ENCODE measurements at places on chromosomes 6 and 20.
A peak's percentile ranks its signal among the peaks of the same experiment; 100 is the strongest.

DNA sequence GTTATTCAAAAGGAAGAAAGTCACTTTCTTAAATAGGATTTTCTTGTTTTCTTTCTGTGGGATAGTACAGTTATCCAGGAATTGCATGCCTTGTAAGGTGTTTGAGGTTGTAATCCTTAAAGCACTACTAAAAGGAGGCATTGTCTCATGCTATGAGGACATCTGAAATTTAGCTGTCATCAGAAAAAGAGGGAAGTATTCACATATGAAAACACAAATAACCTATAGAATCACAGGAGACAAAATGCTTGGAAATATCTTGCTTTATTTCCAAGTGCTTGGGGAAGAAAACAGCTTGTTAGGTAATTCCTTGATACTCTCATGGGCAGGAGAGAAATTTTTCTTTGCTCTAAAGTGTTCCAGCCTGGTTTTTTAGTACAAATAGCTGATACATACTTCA, 40.1 kb downstream of the HECA start:
- H3K36me3 ChIP-seq = peaks cover 14% of the 10 kb centered on the region
- peaks cover 75% of the 10 kb centered on the region for H3K4me1 ChIP-seq
- no peak for DNase-seq
- H3K27me3 ChIP-seq = no peaks in the 10 kb centered on the region

- H3K36me3 ChIP-seq = no peaks in the 10 kb centered on the region
- H3K4me1 ChIP-seq = peaks cover 18% of the 10 kb centered on the region
- H3K4me3 ChIP-seq = no peak overlapping the region
- peaks cover 9% of the 10 kb centered on the region for H3K27me3 ChIP-seq
- no peak overlapping the region for H3K27ac ChIP-seq
- DNase-seq = no peak
Measured at GRCh38 chr6:130778946-130779657, 48.1 kb upstream of the SMLR1 start.

DNA sequence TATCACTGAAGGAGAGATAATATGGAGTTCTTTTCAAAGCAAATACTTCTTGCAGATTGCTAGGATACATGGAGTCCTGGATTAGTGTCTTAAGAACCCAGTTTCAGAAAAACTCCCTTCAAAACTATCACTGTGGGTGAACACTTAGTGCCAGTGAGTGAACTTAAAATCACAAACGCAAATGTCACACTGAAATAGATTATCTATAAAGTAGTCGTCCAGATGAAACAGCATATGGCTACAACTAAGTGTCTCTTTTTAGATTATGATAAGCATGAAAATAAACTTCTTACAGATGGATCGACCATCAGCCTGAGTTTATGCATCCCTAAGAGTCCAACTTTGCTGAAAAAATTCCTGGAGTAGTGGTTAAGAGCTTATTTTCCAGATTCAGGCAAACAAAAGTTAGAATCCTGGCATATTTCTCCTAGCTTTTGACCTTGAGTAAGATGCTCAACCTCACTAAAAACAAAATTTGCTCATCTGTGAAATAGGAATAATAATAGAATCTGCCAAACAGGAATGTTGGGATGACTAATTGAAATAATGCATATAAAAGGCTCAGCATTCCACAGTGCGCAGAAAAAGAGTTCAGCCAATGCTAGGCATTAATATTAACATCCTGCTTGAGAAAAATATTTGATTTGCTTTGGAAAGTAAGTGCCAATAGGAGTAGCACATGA, 70.4 kb downstream of the DOK5 start:
- H3K27ac ChIP-seq = no peak overlapping the region
- H3K36me3 ChIP-seq = no peaks in the 10 kb centered on the region
- no peaks in the 10 kb centered on the region for H3K4me1 ChIP-seq
- H3K4me3 ChIP-seq = no peak overlapping the region
- no peaks in the 10 kb centered on the region for H3K27me3 ChIP-seq
- no peak for DNase-seq

DNA sequence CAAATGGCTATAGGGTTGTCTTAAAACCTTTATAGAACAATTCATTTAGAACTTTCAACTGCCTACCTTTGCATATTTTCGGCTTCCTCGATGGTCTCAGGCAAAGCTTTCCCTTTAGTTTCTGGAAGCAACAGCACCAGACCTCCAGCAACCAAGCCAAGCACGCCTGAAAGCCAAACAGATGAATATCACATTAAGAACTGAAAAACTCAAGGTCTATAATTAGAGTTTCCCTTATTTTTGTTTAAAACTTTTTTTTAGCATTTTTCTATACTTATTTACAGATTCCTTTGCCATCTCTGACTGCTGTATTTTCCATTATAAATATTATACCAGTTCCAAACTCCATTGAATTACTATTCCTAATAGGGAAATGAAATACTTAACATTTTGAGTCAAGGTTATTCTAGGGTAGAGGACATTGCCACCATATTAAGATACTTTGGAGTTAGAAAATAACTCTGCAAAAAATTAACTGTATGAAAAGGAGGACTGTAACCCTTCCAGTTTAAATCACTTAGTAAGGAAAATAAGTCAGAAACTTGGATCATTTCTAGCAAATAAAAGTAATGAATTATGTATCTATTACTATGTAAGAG, 33.9 kb downstream of the SLC22A2 start:
- H3K27ac ChIP-seq = no peak overlapping the region
- DNase-seq = no peak
- H3K36me3 ChIP-seq = peaks cover 2% of the 10 kb centered on the region
- peaks cover 7% of the 10 kb centered on the region for H3K27me3 ChIP-seq
- no peak overlapping the region for H3K4me3 ChIP-seq

- DNase-seq = no peak
- H3K27me3 ChIP-seq = no peaks in the 10 kb centered on the region
- no peak overlapping the region for H3K4me3 ChIP-seq
- no peak overlapping the region for H3K27ac ChIP-seq
- H3K36me3 ChIP-seq = no peaks in the 10 kb centered on the region
Measured at GRCh38 chr6:146775220-146775619, 176.4 kb downstream of the ADGB start.

DNA sequence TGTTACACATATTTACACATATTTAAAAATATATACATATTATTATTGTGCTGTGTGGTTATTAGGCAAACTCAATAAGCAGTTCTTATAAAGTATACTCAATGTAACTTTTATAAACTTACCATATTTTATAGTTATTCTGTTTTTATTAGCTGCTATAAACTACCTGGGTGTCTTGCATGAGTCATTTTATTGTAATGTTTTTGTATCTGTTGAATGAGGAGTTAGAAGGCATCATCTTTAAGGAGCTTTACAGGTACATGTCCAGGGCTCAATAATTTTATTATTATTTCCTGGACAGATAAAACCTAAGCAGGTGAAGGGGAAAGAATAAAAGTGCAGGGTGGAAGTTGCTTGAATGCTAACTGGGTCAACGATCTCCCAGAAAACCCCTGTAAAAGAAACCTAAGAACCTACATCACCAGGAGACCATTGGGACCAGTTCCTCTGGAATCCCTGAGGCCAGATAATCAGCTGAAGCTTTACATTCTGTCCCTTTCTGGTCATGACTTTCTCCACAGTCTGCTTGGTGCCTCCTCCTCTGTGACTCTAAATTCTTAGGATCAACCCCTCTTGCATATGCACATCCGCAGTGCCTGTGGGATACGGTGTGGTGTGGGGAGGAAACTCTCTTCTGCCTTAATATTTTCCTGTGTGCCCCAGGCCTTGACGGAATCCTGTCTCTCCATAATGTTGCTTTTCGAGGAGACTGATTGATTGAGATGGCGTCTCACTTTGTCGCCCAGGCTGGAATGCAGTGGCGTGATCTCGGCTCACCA, 38.0 kb downstream of the TRIM38 start:
- no peak for DNase-seq
- no peaks in the 10 kb centered on the region for H3K27me3 ChIP-seq
- peaks cover 5% of the 10 kb centered on the region for H3K36me3 ChIP-seq
- peaks cover 9% of the 10 kb centered on the region for H3K4me1 ChIP-seq

DNA sequence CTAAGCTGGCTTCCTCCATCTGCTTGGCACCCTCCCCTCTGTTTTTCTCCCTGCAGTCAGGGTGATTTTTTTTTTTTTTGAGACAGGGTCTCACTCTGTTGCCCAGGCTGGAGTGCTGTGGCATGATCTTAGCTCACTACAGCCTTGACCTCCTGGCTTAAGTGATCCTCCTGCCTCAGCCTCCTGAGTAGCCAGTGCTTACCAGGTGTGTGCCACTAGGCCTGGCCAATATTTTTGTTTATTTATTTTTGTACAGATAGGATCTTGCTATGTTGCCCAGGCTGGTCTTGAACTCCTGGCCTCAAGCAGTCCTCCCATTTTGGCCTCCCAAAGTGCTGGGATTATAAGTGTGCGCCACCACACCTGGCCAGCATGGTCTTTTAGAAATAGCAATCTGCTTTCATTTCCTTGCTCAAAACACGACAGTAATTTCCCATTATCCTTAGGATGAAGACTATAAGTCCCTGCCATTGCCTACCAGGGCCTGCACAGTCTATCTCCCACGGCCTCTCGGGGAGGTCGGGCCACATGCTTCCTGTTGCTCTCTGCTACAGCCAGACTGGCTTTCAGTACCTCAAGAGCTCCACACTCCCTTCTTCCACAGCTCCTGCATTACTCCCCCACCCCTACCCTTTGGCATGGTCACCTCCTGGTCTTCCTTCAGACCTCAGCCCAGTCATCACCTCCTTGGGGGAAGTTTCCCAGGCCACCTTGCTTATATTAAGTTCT, 11.1 kb upstream of the CD164 start:
- peaks cover 9% of the 10 kb centered on the region for H3K27me3 ChIP-seq
- DNase-seq = no peak

GRCh38 chr6:42269553-42269952, 51.9 kb upstream of the MRPS10 start:
- no peak for DNase-seq
- H3K27me3 ChIP-seq = no peaks in the 10 kb centered on the region
- peaks cover 3% of the 10 kb centered on the region for H3K36me3 ChIP-seq
- H3K4me1 ChIP-seq = peaks cover 16% of the 10 kb centered on the region

- peaks cover 20% of the 10 kb centered on the region for H3K27me3 ChIP-seq
- H3K27ac ChIP-seq = no peak overlapping the region
- no peaks in the 10 kb centered on the region for H3K36me3 ChIP-seq
Measured at GRCh38 chr6:54087721-54088120, 23.5 kb upstream of the MLIP start.

GRCh38 chr6:158609455-158610155, 34.9 kb downstream of the DYNLT1 start:
- H3K4me1 ChIP-seq = peaks cover 4% of the 10 kb centered on the region
- no peaks in the 10 kb centered on the region for H3K27me3 ChIP-seq
- H3K27ac ChIP-seq = no peak overlapping the region
- H3K36me3 ChIP-seq = peaks cover 2% of the 10 kb centered on the region
- no peak overlapping the region for H3K4me3 ChIP-seq
- no peak for DNase-seq

- DNase-seq = no peak
- H3K27ac ChIP-seq = peak overlapping the region; percentile 14
- no peak overlapping the region for H3K4me3 ChIP-seq
- H3K36me3 ChIP-seq = peaks cover 15% of the 10 kb centered on the region
- no peaks in the 10 kb centered on the region for H3K27me3 ChIP-seq
- H3K4me1 ChIP-seq = peaks cover 18% of the 10 kb centered on the region
Measured at GRCh38 chr20:49833483-49833882, 20.9 kb downstream of the SLC9A8 start.
